ENCODE measurements at places on chromosomes 7 and 10. TPM values are rescaled to one million over a fixed set of nuclear protein-coding genes. Genes with fewer than 3 reads are reported as not detected.

UCMA gene
- total RNA-seq = not detected

GRCh38 chr7:55254242-55254595 is 110.9 kb upstream of the LANCL2 start:
- H3K4me1 ChIP-seq = peaks cover 4% of the 10 kb centered on the region
- H3K27me3 ChIP-seq = peaks cover 6% of the 10 kb centered on the region
- no peak overlapping the region for H3K4me3 ChIP-seq
- H3K27ac ChIP-seq = no peak overlapping the region
- no peak for DNase-seq

DNA sequence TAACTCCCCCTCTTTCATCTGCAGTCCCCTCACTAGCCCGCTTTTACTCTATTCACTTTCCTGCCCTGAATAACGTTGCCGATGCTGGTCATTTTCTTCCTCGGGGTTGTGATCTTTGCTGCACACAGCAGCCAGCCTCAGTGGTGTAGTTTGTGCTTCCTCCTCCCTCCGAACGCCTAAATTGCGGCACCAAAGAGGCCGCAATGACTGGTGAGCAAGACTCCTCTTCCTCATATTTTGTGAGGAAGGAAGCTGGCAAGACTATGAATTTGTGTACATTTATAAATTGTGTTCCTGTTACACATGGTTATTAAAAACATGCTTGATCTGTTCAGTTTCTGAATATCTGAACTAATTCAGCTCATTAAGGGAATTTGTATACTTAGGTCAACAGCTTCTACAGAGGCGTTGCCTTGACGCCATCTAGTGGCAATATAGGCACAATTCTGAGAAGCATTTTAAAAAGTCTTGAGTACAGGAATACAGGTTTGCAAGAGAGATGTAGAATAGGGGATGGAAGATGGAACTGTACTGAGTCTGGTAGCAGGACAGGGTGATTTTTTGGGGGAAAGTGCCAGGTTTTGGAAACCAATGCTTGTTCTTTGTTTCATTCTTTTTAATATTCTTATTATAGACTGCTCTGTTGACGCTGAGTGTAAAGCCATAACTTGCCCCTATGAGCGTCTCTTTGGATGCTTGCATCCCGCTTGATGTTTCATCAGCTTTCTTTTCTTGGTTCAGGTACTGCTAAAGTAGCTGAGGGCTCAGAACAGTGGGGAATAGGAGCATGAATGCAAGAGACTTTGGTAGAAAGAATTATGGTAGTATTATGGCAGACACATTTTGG is 4.1 kb upstream of the TAS2R5 start:
- DNase-seq = peak; percentile 8
- no peaks in the 10 kb centered on the region for H3K36me3 ChIP-seq
- H3K27me3 ChIP-seq = no peaks in the 10 kb centered on the region
- no peak overlapping the region for H3K27ac ChIP-seq
- no peak overlapping the region for H3K4me3 ChIP-seq

TMEM229A gene
- total RNA-seq = not detected

DNA sequence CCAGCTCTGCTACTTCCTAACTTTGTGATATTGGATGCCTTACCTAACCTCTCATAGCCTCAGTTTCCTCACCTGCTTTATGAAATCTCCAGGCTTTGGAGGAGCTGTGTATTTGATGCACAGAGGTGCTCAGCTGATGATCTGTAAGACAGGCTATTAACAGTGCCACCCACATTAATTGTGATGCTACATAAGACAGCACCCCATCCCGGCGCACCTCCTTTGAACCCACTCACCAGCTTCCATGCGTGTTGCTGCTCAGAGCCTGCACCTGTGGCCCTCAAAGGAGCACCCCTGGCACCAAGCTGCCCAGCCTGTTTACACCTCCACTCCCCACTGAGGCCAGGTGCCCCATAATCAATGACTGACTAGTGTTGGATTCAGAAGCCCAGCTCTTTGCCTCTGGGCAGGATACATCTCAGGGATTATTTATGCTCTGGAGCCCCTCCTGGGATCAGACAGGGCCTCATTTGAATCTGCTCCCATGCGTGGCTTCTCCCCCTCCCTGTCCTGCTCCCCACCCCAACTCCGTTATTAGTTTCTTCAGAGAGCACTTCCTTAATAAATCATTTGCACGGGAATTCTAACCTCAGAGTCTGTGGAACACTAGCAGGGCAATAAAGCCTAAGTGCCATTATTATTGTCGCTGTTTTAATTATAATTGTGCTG is 87.7 kb downstream of the GFRA1 start:
- H3K27me3 ChIP-seq = no peaks in the 10 kb centered on the region
- no peak overlapping the region for H3K4me3 ChIP-seq
- H3K36me3 ChIP-seq = no peaks in the 10 kb centered on the region
- no peak for DNase-seq
- no peaks in the 10 kb centered on the region for H3K4me1 ChIP-seq

DNA sequence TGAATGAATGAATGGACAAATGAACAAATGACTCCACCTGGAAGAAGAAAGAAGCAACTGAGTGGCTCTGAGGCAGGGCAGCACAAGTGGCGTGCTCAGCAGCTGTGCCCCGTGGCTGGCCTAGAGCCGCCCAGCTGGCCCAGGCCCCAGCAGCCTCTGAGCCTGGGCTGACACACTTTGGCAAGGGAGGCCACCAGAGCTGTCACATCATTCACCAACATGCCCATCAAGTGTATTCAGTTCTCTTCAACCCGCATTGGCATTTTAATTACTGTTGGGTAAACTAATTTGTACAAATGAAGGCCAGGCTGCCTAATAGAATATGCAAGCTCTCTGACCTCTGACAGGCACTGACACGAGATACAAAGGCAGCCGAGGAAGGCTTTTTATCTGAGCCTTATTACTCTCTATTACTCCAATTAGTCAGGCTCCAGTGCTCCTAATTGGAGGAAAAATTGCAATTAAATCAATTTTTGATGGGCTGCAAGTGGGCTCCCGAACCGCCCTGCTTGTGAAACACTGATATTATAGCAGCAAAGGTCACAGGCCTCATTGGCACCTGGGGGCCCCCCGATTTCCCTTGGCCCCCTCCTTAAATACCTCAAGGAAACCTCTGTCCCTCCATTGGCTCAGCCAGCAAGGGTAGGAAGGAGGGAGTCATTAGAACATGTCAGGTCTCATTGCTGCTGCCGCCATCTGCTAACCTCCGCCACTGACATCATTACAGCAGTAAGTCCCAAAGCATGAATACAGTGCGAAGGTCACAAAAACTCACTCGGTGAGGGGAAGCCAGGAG is 41.9 kb downstream of the DPCD start:
- no peak for DNase-seq
- no peaks in the 10 kb centered on the region for H3K36me3 ChIP-seq
- no peak overlapping the region for H3K27ac ChIP-seq
- H3K4me3 ChIP-seq = no peak overlapping the region
- H3K27me3 ChIP-seq = no peaks in the 10 kb centered on the region

SFRP5 gene
- total RNA-seq = not detected

- H3K4me1 ChIP-seq = no peaks in the 10 kb centered on the region
- no peak overlapping the region for H3K27ac ChIP-seq
- DNase-seq = no peak
- no peak overlapping the region for H3K4me3 ChIP-seq
- 0 out of 2 replicates have a peak, but pooled peaks cover 2% of the 10 kb centered on the region for H3K27me3 ChIP-seq
- H3K36me3 ChIP-seq = no peaks in the 10 kb centered on the region
These were observed 19.5 kb downstream of the GLI3 start for GRCh38 chr7:42217548-42217947.

FZD8 gene
- 0.37 TPM for total RNA-seq

GRCh38 chr10:99536338-99537085 is 3.8 kb downstream of the NKX2-3 start:
- no peak overlapping the region for H3K4me3 ChIP-seq
- H3K4me1 ChIP-seq = no peaks in the 10 kb centered on the region
- H3K36me3 ChIP-seq = no peaks in the 10 kb centered on the region
- H3K27me3 ChIP-seq = peaks cover 34% of the 10 kb centered on the region

GRCh38 chr7:80089366-80089765 is 45.3 kb upstream of the GNAI1 start:
- H3K4me1 ChIP-seq = no peaks in the 10 kb centered on the region
- H3K27me3 ChIP-seq = no peaks in the 10 kb centered on the region
- H3K4me3 ChIP-seq = no peak overlapping the region
- no peak for DNase-seq

DNA sequence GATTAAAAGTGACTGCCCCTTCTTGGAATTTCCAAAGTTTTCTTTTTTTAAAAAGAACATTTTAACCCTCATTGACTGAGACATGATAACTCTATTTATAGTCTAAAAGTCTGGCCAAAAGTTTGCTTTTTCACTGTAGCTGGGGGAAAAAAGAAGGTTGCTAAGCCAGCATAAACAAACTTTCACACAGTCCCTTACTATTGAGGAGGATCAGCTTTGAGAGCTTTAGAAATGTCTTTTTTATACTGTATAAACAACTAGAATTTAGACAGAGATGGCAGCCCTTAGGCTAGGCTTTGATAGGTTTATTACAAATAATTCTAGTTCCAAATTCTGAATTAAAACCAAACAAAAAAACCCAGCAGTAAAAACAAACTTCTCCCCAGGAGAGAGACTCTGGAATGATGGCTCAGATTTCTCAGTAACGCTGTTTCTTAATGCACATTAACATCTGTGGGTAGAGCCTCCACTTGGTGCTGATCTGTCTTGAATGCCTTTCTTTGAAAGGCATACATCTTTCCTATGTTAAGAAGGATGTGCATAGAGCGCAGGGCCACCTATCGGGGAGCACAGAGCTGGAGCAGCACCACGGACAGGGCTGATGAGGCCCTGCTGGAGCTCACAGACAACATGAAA is 100.9 kb upstream of the PDLIM1 start:
- no peak overlapping the region for H3K4me3 ChIP-seq
- no peak overlapping the region for H3K27ac ChIP-seq
- no peaks in the 10 kb centered on the region for H3K36me3 ChIP-seq

Measured in GM12878 (cell line).